K562 (cell line): ENCODE measurements at places on chromosomes 4 and X. TPM values are rescaled to one million over a fixed set of nuclear protein-coding genes. Genes with fewer than 3 reads are reported as not detected.

DNA sequence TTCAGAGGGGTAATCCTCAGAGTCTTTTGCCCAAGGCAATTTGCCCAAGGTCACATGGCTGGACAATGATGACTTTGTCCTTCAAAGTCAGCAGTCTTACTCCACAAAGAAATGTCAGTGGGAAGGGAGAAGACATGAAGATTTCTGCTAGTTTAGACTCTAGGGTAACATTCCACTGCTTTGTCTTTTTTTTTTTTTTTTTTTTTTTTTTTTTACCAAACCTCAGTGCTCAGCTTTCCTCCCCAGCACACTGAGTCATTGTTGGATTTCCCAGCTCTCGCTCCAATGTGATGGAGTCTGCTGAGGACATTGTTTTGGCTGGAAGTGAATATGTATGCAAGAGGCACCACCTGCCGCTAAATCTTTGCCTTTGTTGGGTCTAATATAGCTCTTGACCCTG is 7.2 kb upstream of the C1QTNF7 start:
- H3K27ac ChIP-seq, result no peak overlapping the region
- H3K4me3 ChIP-seq, result no peak overlapping the region
- no peaks in the 10 kb centered on the region for H3K27me3 ChIP-seq
- DNase-seq, result no peak
- no peaks in the 10 kb centered on the region for H3K4me1 ChIP-seq

GRCh38 chr4:38179690-38180377 is 219.6 kb downstream of the PTTG2 start:
- no peak overlapping the region for H3K27ac ChIP-seq
- H3K4me1 ChIP-seq, result peaks cover 4% of the 10 kb centered on the region
- no peaks in the 10 kb centered on the region for H3K36me3 ChIP-seq
- no peak overlapping the region for H3K4me3 ChIP-seq
- peak; percentile 76 for DNase-seq

Gene ADAMTS3
- total RNA-seq, result 15.8 and 18.0 TPM in 2 replicates

Gene CD40LG
- total RNA-seq, result 0.11 TPM in 1 of 2 replicates, not detected in the other

DNA sequence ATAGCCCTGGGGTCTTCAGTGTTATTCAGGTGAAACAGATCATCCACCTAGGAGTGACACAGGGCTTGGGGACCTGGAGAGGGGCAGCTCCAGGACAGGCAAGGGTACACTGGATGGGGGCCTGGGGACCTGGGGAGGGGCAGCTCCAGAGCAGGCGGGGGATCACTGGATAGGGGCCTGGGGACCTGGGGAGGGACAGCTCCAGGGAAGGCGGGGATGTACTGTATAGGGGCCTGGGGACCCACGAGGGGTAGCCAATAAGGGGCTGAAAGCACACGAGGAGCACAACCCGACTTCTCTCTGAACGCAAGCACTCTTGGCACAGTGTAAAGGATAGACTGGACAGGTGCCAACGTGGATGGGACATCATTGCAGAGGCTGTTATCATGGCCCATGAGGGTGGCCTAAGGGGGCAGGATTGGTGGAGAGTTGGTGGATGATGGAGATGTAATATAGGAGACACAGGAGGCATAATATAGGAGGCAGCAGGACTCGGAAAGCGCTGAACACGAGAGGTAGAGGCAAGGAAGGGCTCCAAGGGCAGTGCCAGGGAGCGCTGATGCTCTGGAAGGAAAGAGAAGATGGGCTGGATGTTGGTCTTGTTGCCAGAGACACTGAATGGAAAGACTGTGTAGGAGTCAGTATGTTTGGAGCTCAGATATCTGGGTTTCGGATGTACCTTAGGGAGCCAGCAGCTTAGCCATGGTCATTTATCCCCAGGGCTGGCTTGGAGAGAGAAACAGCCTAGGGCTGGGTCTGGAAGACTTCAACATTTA is 37.9 kb upstream of the FGFBP2 start:
- H3K36me3 ChIP-seq, result no peaks in the 10 kb centered on the region
- peaks cover 9% of the 10 kb centered on the region; the same call in 1 of the 2 replicates for H3K27me3 ChIP-seq
- H3K4me1 ChIP-seq, result no peaks in the 10 kb centered on the region

DNA sequence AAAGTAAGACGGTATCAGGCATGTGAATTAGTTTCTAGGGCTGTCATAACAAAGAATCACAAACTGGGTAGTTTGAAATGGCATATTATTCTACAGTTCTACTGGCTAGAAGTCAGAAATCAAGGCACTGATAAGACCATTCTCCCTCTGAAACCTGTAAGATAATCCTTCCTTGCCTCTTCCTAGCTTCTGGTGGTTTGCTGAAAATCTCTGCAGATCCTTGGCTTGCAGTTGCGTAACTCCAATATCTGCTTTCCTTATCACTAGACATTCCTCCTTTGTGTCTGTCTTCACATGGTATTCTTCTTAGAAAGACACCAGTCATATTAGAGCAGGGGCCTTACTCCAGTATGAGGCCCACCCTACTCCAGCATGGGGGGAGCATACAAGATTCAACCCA is 19.6 kb upstream of the LCORL start:
- no peaks in the 10 kb centered on the region for H3K4me1 ChIP-seq
- H3K36me3 ChIP-seq, result no peaks in the 10 kb centered on the region
- no peak overlapping the region for H3K4me3 ChIP-seq
- H3K27ac ChIP-seq, result no peak overlapping the region

DNA sequence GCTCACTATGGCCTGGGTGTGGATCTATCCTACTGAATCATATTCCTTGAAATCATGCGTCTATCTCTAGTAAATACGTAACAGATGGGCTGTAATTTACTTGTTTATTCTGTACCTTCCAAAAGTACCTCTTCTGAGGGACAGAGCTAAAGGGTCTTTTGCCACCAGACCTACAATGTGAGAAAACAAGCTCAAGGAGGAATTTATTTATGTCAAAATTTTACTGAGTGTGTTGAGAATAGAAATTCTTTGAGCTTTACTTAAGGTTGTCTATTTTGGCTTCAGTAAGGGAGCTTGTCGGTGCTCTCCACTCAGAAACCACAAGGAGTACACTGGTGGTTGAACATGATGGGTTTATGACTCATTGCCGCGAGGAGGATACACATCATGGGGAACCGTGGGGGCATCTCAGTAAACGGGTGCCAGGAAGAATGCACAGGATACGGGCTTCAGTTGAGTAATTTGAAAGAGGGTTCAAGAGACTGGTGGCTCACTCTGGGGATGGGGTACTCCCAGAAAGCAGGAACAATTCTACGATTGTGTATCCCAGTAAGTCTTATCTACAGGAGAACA is 3.0 kb downstream of the ANK2 start:
- no peak overlapping the region for H3K27ac ChIP-seq
- no peaks in the 10 kb centered on the region for H3K4me1 ChIP-seq
- no peaks in the 10 kb centered on the region for H3K27me3 ChIP-seq
- H3K4me3 ChIP-seq, result no peak overlapping the region

DNA sequence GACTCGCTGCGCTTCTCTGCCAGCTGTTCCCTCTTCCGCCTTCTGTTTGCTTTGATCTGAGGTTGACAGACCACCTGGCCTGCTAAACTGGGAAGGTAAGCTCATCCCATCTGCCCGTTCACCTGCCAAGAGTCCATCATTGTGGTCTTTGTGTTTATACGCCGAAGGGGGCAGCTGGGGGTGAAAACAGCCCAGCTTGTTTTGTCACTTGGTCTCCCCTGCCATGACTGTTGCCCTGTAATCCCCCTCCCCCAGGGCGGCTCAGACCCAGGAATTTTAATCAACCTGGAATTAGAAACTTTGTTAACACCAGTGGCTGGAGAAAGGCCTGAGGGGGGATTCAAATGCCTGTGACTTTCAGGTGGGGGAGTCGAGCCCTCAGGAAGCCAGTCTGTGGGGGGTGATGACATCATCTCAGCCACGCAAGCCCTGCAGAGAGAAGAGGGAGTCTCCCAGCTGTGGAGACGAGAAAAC is 333.3 kb downstream of the BCOR start:
- H3K27ac ChIP-seq, result no peak overlapping the region
- no peak for DNase-seq
- H3K4me1 ChIP-seq, result no peaks in the 10 kb centered on the region; the same call in none of the 2 replicates
- H3K36me3 ChIP-seq, result no peaks in the 10 kb centered on the region
- no peak overlapping the region for H3K4me3 ChIP-seq

DNA sequence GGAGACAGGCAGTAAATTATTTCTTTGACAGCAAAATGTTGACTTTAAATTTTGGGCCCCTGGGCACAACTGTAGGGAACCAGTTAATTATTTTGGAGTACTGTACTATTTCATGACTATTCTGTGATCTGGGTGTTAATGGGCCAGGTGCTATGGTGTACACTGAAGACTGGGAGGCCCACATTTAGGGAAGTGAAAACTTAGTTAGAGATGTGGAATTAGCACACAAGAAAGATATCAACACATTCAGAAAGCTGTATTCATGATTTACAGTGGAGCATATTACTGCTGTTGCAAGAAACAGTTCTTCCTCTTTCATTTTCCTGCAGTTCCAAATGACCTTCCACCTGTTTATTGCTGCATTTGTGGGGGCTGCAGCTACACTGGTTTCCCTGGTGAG is 12.4 kb downstream of the PLP1 start:
- H3K4me1 ChIP-seq, result no peaks in the 10 kb centered on the region
- no peaks in the 10 kb centered on the region for H3K36me3 ChIP-seq
- no peaks in the 10 kb centered on the region for H3K27me3 ChIP-seq
- no peak overlapping the region for H3K27ac ChIP-seq
